CD8-positive, alpha-beta memory T cell (primary cell): ENCODE measurements at places on chromosomes 6 and 20. TPM values are rescaled to one million over a fixed set of nuclear protein-coding genes. Genes with fewer than 3 reads are reported as not detected.

DNA sequence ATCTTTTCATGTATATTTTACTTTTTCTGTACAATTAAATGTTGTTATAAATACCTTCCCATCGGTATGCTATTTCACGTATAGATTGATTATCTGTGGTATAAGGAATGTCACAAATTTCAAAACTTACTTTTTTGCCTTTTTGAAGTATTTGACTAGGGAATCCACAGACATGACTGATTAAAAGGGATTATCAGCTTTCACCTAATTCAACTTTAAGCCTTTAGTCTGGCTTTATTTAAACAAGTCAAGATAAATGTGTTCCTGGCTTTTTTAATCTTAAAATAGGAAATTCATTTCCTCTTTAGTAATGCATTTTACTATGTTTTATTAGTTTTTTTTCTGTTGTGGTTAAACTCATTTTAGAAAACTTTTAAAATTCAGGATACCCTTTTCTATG, 160.0 kb downstream of the MACROD2 start:
- H3K4me1 ChIP-seq: no peaks in the 10 kb centered on the region
- H3K36me3 ChIP-seq: no peaks in the 10 kb centered on the region
- H3K27ac ChIP-seq: no peak overlapping the region
- DNase-seq: no peak
- no peak overlapping the region for H3K4me3 ChIP-seq

DNA sequence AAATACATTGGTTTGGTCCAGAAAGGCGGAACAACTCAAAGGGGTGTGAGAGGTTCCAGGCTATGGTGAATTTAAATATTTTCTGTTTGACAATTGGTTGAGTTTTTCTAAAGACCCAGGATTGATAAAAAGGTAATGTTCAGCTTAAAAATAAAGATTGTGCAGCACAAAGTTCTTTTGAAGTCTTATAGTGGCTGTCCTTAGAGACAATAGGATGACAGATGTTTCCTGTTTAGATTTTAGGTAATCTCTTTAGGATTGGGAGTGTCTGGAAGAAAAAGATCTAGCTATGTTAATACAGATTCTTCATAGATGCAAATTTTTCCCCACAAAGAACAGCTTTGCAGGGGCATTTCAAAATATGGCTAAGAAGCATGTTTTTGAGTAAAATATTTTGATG, 119.7 kb downstream of the GRIK2 start:
- no peaks in the 10 kb centered on the region for H3K36me3 ChIP-seq
- DNase-seq: no peak
- no peaks in the 10 kb centered on the region for H3K4me1 ChIP-seq
- no peak overlapping the region for H3K4me3 ChIP-seq
- H3K27ac ChIP-seq: no peak overlapping the region
- H3K27me3 ChIP-seq: no peaks in the 10 kb centered on the region

DNA sequence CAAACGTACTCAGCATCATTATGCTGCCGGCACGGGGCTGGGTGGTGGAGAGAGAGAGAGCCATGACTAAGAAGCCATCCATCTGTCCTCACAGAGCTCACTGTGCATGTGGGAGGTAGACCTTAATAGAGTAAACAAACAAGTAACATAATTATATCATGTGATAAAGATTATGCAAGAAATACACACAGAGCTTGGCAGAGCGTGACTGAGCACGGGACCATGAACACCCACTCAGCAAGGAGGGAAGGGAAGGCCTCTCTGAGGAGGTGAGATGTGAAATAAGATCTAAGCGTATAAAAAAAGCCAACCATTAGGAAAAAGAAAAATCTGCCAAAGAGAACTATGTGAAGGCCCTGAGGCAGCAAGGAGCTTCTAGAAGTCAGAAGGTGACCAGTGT, 207.5 kb downstream of the PTPRT start:
- no peaks in the 10 kb centered on the region for H3K4me1 ChIP-seq
- DNase-seq: no peak
- H3K27me3 ChIP-seq: no peaks in the 10 kb centered on the region

- no peak overlapping the region for H3K4me3 ChIP-seq
- no peaks in the 10 kb centered on the region for H3K27me3 ChIP-seq
- H3K4me1 ChIP-seq: no peaks in the 10 kb centered on the region
- no peak overlapping the region for H3K27ac ChIP-seq
- DNase-seq: no peak
These were observed 148.2 kb upstream of the MLN start for GRCh38 chr6:33952016-33952415.

DNA sequence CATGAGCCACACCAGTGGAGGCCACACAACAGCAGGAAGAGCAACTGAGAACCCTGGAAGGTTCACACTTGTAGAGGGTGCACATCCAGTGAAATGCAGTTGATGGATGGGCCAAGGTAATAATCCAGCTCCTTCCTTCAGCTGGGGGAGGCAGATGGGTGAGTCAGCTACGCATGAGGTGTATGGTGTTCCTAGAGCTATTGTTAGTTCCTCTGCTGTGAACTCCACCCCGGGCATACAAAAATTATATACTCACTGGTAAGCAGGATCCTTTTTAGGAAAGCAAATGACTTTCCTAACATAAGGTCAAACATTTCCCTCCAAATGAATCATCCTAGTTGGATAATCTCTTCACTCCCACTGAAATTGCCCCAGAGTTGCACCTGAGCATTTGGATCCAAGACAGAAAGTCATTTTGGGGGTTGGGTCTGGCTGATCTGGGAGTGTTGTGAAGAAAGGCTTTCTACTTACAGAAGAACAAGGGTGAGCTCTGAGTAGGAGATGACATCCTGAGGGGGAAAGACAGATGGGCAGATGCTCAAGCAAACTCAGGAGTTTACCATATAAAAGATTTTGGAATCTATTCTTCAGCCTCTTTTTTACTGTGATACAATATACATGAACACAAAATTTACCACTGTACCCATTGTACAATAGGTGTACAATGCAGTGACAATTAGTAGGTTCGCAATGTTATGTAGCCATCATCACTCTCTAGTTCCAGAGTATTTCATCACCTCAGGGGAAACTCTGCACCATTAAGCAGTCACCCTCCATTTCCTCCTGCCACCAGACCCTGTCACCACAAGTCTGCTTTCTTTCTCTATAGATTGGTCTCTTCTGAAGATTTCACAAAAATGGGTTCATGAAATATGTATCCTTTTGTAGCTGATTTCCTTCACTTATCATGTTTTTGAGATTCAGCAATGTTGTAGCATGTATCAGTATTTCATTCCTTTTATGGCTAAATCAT, 11.1 kb downstream of the HLA-F start:
- H3K36me3 ChIP-seq: no peaks in the 10 kb centered on the region
- no peak for DNase-seq
- H3K27me3 ChIP-seq: no peaks in the 10 kb centered on the region
- H3K4me1 ChIP-seq: peaks cover 9% of the 10 kb centered on the region
- no peak overlapping the region for H3K27ac ChIP-seq

THEMIS gene
- total RNA-seq: 39.9 TPM
